ENCODE measurements at places on chromosomes 11 and 22.

- DNase-seq, result no peak
Observed at GRCh38 chr11:71927820-71928736, at the start of gene XNDC1N. Gene XNDC1N (minus strand): TSS chr11:71928594. CDS start chr11:71923353, 5,241 bp downstream.

DNA sequence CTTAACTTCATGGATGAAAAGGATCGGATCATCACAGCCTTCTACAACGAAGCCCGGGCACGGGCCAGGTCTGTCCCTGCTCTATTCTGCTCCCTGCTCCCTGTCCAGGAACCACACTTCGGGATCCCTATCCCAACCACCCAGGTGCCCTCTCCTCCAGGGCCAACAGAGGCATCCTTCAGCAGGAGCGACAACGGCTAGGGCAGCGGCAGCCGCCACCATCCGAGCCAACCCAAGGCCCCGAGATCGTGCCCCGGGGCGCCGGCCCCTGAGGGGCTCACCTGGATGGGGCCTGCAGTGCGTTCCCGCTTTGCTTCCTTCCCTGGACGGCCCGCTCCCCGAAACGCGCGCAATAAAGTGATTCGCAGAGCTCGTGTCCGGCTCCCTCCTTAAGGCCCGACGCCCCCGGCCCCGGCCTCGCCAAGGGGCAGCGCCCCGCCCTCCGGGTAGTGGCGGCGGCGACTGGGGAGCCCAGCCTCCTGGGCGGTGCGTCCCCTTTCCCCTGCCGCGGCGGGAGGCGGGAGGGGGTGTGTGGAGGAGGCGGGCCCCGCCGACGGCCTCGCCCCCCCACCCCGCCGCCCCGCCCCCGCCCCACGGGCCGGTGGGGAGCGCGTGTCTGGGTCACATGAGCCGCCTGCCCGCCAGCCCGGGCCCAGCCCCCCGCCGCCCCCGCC, at the start of gene VEGFB:
VEGFB (plus strand) TSS at position 672 of the 674 bp plus-strand sequence. CDS start 250 bp downstream, outside the sequence.
- no peak for DNase-seq

DNA sequence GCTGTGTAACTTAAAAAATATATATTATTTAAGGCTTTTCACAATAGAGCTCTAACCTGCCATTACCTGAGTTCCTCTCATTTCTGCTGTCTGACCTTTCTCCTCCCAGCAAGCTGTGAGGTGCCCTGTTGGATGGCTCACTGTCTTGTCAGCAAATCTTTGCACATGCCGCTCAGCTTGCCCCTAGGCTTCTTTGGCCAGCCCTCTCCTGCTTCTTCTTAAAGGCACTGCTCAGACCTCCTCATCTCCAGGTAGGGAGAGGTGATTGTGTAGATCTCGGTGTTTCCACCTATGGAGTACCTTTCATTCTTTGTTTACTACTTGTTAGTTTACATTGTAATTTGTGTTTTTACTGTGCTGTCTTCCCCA, 96.5 kb downstream of the EXT2 start:
- no peak for DNase-seq

DNA sequence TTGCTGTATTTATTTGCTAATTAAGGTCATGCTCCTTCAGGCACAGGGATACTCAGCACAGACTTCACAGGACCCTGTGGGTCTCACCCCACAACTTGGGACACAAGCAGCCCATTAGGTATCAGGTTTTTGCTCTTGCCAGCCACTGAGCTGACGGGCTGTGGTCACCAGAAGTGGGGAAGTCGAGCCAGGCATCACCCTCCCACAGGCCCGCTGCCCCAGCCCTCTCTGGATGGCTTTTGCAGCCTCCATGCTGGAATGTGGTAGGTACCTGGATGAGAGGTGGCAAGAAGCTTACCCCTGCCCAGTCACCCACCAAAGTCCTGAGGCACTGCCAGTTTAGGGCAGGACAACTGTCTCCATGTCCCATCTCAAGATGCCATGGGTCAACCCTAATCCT, 88.4 kb downstream of the PAX6 start:
- no peak for DNase-seq

DNA sequence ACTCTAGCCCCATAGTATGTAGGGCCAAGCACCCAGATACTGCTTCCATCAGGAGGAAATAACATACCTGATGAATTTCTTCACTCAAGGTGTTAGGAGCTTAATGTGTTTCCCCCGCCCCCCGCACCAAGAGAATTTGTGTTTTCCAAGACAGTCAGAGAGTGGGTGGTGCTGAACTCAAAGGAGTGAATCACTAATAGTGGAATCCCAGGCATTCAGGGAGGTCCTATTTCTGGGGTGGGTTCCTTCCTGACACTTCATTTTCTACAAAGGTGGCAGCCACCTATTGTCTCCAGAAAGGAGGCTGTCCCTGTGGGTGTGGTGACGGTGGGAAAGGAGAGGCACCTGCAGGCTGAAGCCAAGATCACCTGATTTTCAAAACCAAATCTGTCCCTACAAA, 50.8 kb upstream of the ELF5 start:
- no peak for DNase-seq

DNA sequence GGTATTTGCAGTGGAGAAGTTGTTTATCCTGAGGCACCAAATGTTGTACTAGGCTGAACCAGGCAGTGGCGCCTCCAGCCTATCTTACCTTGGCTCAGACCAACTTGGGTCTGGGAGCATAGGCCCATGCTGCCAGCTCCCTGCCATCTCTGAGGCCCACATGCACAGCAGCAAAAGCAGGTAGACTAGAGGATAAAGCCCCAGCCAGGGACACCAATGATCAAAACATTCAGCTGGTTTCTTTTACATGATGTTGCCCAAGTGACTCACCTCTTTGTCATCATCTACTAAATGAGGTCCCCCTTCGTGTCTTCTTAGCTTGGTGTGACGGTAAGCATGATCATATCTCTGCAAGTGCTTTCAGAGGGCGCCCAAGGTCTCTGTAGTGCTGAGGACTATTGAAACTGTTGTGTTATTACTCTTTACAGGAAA, 112.1 kb upstream of the DRD2 start:
- DNase-seq, result no peak

GRCh38 chr11:130043575-130043974, 26.1 kb upstream of the APLP2 start:
- DNase-seq, result no peak

DNA sequence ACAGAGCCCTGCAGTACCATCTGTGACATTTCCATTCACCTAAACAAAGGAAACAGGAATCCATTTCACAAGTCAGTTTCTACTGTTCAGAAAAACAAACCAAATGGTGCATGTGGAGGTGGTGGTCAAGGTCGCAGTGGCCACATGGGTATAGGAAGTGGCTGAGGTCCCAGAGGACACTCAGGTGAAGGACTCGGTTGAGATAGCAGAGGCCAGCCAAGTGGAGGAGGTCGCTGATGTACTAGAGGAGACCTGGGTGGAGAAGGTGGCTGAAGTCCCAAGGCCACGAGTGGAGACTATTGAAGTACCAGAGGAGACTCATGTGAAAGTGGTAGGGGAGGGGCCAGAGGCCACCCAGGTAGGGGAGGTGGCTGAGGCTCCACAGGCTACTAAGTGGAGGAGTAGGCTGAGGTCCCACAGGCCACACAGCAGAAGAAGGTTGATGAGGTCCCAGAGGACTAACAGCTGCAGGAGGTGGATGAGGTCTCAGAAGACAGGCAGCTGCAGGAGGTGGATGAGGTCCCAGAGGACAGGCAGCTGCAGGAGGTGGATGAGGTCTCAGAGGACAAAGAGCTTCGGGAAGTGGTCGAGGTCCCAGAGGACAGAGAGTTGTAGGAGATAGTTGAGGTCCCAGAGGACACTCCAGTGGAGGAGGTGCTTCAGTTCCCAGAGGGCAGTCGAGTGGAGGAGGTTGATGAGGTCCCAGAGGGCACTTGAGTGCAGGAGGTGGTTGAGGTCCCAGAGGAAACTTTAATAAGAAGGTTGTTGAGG, 40.2 kb downstream of the ZNF195 start:
- DNase-seq, result no peak

DNA sequence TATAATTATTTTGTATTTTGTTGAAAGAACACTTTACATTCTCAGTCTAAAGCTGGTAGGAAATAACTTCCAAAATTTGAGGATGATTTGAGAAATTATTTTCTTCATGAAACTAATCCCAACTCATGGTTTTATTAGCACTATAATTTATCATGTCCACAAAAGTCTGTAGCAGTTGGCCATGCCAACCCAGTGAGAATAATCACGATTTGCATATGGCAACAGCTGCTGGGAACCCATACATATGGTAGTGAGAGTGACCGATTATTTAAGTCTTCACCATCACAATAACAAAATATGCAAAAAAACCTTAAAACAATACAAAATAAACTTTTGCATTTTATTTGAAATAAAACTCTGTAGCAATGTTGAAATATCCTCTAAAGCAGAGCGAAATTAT, 445.9 kb upstream of the ANO3 start:
- DNase-seq, result no peak

GRCh38 chr11:10742460-10743208, 8.4 kb upstream of the CTR9 start:
- no peak for DNase-seq

DNA sequence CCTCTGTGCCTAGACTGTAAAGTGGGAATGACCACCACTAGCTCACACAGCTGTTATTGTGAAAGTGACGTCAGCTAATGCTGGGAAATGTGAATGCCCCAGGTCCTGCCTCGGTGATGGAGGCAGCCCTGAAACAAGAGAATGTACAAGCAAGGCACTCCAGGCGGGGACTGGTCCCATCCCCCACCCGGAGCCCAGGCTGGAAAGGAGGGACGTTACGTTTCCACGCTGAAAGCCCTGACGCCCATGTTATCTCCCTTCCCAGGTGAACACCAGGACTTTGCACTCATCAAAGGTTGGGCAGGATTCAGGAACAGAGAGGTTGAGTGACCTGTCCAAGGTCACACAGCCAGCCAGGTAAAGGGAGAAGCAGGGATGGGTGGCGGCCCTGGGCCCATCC, 784 bp downstream of the SULT4A1 start:
- DNase-seq, result no peak

GRCh38 chr11:102323542-102324251, 6.4 kb downstream of the BIRC3 start:
- no peak for DNase-seq

DNA sequence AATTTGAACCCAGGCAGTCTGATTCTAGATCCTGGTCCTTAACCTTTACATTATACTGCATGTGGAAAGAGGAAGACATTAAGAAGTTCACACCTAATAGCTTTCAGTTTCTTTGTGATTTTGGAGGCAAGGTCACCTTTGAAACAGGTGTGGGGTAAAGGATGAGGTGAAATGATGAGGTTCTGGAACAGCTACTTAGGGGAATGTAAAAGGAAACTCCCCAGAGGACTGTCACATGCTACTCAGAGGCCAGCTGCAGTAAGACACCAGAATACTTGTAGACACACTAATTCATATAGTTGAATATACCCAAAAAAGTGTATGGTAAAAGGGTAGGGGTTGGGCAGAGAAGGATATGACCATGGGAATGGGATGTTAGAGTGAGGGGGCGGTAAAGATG, 5.4 kb downstream of the APIP start:
- no peak for DNase-seq

GRCh38 chr22:27113211-27113635, 455.8 kb downstream of the MIAT start:
- no peak for DNase-seq

GRCh38 chr11:26704249-26704648, 17.6 kb downstream of the SLC5A12 start:
- DNase-seq, result no peak

DNA sequence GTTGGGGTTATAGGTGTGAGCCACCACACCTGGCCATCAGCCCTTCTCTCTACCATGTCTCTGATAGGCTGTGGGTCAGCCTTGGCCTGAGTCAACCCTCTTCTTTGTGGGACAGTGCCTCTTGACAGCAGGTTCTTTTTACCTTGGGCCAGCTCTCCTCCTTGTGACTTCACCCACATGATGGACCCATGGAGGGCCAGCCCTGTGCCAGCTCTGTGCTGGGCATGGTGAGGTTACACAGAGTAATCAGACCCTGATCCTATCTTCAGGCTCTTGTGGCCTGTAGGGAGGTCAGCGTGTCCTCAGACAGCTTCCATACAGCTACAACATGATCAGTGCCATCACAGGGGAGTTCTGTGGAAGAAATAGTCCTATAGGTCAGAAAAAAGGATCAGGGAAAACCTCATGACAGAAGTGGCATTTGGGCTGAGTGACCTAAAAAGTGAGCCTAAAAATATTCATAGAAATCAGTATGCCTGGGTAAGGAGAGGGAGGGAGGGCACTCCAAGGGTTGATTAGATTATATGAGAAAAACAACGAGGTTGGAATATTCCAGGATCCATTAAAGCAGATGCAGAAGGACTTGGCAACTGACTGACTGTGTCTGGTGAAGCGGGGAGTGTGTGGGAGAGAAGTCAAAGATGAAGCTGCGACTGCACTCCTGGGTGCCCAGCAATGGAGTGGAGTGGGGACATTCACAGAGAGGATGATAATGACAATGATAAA, 17.1 kb downstream of the OTOG start:
- DNase-seq, result no peak

GRCh38 chr22:36288571-36289405, 35.9 kb downstream of the APOL1 start:
- DNase-seq, result no peak

DNA sequence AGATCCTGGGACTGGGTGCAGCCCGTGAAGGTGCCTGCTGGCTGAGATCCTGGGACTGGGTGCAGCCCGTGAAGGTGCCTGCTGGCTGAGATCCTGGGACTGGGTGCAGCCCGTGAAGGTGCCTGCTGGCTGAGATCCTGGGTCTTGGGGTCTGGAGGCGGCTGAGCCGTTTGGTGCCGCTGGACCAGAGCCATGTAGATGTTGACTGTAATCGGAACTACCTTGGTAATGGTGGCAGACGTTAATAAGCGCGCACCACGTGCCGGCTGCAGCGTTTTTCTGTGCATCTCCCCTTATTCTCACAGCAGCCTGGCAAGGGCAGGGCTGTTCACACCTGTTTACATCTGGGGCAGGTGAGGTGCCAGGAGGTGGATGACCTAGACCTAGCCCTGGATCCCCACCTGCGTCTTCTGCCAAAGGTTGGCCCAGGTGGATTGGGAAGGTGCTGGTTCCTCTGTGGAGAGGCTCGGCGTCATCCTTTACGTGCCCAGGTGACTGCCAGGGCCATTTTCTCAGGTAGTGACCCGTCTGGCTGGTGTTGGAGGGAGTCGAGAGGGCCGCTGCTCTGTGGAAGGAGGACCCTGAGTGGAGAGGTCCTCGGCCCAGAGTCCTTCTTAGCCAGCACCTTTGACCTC, 382.5 kb downstream of the TBC1D22A start:
- no peak for DNase-seq

- DNase-seq, result no peak
Observed at GRCh38 chr22:30459181-30460052, 12.4 kb downstream of the SEC14L3 start.

DNA sequence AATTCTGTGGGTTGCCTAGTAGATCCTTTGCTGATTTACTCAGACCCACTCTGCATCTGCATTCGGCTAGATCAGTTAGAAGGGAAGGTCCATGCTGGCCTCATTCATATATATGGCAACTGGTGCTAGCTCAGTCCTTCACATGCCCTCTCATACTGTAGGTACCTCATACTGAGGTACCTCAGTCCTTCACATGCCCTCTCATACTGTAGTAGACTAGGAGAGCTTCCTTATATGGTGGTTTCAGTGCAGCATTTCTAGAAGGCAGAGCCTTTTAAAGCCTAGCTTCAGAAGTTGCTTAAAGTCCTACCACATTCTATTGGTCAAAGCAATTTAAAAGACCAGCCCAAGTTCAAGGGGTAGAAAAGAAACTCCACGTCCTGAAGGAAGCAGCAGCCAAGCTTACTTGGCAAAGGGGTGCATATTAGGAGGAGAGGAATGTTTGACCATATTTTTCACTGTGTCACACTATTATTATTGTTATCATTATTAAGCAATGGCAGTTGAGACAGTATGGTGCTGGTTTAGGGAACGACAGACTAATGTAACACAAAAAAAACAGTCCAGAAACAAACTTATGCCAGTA, 356.4 kb downstream of the DYNC2H1 start:
- DNase-seq, result no peak
